ENCODE measurements at places on chromosomes 12 and 14.

DNA sequence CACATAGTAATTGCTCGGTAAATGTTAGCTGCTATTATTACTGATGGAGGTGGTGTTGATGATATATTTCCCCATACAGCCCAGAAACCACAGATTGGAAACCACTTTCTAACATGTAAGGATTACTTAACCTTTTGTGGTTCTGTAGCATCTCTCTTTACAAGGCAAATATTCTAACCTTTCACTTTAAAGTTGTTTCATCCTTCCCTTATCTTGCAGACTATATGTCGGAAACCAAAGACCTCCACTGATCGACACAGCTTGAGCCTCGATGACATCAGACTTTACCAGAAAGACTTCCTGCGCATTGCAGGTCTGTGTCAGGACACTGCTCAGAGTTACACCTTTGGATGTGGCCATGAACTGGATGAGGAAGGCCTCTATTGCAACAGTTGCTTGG lies 75.8 kb downstream of the FRMD6 start:
- DNase-seq = no peak

DNA sequence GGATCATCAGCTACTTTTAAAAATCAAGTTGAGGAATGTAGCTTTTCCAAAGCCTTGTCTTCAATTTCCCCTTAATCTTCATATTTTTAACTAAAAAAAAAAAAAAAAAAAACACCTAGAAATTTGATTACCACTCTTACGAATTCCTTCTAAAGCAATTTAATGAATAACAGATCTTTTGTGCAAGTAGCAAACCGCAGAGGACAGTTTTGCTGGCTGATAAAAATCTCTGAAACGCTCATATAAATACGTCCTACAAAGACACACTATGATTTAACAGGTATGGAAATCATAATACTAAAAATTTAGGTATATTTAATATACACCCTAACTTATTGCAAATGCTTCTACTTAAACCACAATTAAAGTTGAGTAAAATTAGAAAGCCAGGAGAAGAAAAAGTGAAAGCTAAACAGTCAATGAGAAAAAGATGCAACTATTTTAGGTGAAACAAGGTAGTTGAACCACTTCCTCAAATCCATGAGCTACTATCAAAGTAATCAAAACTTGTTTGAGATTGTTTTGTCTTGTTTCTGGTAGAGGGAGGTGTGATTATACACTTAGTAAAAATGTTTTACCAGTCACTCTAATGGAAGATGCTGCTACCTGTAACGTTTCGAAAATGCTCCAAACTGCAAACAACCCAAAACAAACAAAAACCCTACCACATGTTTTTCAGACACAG lies 2.2 kb downstream of the PAWR start:
- DNase-seq = no peak

DNA sequence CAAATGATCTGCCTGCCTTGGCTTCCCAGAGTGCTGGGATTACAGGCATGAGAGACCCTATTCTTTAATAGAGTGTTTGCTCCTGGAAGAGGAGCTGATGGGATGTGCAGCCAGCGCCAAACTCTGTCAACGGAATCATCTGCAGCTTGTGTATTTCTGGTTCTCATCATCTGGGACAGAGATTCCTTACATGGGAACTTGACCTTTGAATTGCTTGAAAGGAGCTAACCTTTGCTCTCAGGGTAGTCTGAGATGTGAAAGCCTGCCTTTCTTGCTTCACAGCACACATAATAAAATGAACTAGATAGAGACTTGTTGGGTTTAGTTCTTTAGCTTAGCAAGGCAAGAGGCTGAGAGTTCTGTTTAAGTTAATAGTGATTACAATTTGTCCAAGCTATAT lies 120.0 kb downstream of the OTOGL start:
- DNase-seq = no peak

DNA sequence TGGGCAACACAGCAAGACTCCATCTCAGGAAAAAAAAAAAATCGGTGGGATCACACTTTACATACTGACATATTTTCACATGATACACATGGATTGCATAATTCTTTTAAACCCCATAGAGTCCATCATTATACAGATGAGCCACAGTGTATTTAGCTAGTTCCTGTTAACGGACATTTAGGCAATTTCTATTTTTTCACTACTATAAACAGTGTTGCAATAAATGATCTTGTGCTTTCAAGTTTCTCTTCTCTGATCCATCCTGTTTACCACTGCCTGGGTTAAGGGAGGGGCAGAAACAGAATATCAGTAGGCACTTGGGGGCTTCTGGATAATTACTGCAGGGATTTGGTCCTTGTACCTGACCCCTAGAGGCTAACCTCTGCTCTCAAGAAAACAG lies 43.4 kb upstream of the SPTLC2 start:
- no peak for DNase-seq

DNA sequence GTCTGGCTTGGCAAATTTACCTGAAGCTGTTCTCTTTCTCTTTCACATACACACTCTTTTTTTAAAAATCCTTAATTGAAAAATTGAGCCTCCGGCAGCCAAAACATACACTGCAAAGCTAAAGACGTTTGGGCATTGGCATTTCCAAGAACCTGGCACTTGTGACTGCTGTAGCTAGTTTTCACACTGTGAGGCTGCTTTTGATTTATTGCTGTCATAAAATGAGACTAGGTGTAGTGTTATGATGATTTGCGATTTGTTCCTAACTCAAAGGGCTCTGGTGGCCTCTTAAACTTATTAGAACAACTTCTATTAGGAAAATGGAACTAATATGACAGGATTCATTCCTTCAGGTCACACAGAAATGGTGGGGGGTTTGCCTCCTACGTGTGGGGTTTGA lies 377.1 kb upstream of the FAR2 start:
- no peak for DNase-seq

DNA sequence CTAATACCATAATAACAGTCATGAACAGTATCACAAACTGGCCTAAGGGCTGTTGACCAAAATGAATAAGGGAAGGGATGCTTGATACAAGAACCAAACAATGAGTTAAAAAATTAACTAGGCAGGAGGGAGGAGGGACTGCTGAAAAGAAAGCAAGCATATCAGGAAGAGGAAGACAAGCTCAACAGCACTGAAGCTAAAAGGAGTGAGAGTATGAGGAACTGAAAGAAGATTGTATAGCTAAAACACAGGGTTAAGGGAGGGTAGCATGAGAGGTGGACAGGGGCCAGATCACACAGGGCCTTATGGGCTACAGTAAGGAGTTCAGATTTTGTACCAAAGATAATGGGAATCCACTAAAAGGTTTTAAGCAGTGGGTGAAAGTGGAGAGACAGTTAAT lies 34.1 kb downstream of the ITGA7 start:
- DNase-seq = no peak

- no peak for DNase-seq
Measured at GRCh38 chr14:76501156-76501720, 125.3 kb downstream of the ESRRB start.

- peak; percentile 49 for DNase-seq
Measured at GRCh38 chr12:57836442-57837375, 9.8 kb downstream of the CTDSP2 start.

- no peak for DNase-seq
Measured at GRCh38 chr12:130526813-130527212, 189.1 kb downstream of the PIWIL1 start.

- no peak for DNase-seq
Measured at GRCh38 chr14:61502459-61503093, 181.2 kb downstream of the PRKCH start.
